ENCODE measurements at places on chromosomes 12 and 14. TPM values are rescaled to one million over a fixed set of nuclear protein-coding genes. Genes with fewer than 3 reads are reported as not detected.
A peak's percentile ranks its signal among the peaks of the same experiment; 100 is the strongest.

DNA sequence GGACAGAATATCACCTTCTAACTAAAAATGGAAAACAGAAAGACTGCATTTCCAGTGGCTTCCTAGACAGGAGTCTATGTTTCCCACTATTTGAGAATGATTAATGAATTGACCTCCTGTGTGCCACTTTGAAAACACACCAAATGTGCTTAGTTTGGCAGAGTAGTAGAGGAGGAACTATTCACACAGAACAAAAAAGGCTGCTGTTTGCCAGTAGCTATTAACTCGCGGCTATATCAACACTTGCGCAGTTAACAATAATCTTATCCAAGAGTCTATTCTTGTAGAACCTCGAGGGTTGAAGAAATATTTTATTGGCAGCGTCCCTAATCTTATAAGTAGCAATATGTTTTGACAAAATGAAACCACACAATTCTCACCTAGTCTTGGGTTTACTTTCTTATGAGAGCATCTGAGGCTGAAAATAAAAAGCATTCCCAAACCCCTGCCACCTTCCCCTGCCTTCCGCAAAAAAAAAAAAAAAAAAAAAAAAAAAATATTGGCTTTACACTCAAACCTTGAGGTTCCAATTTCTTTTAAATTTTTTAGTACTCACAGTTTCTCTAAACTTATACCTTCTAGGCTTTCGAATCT lies 127.3 kb upstream of the FLRT2 start:
- no peak for ATAC-seq

GRCh38 chr14:35285168-35286002 lies 6.8 kb upstream of the PSMA6 start:
- ATAC-seq, result peak; percentile 72

- ATAC-seq, result no peak
These were observed 21.4 kb downstream of the PACS2 start for GRCh38 chr14:105335735-105336476.

- no peak for ATAC-seq
These were observed 312.2 kb upstream of the ATP2B1 start for GRCh38 chr12:90020881-90021280.

PKP2 gene
- 13.7 TPM for total RNA-seq

GRCh38 chr12:48286665-48287064 lies 64.1 kb downstream of the ZNF641 start:
- ATAC-seq, result no peak

GRCh38 chr12:49126852-49127763 lies 4.1 kb downstream of the TUBA1B start:
- no peak for ATAC-seq

GPR65 gene
- 0.20 TPM for total RNA-seq

TRIM9 gene
- total RNA-seq, result 0.32 TPM

EPYC gene
- total RNA-seq, result not detected

- no peak for ATAC-seq
These were observed 184.2 kb downstream of the KLHL28 start for GRCh38 chr14:44777584-44777983.

DNA sequence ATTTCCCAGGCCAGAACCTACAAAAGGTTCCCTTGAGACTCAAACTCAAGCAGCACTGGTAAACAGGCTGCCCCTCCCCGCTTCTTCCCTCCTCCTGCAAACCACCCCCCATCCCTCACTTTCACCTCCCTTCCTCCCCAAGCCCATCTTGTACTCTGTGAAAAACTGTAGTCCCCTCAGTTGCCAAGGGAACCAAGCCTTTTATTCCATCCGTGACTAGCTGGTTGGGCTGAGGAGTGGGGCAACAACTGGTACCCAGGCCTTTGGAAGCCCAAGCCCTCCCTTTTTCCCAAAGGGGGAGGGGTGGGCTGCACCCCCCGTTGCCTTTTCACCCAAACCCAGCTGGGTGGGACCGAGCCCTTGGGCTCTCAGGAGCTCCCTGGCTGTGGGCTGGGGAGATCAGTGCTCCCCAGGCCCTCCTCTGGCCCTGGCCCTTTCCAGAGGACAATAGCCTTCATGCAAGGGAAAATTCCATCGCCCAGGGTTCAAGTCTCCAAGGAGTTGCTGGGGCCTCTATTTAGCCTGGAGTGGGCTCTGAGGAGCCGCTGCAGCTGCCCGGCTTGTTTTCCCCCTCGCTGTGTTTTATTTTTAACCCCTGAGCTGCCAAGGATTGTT lies 61.9 kb downstream of the ZFP36L1 start:
- ATAC-seq, result no peak

- peak; percentile 54 for ATAC-seq
These were observed 5.2 kb downstream of the IRF2BPL start for GRCh38 chr14:77023001-77023996.

DCAF4 gene
- 9.6 TPM for total RNA-seq

SLC25A47 gene
- total RNA-seq, result not detected

GRCh38 chr14:104894331-104895206 lies 29.5 kb downstream of the CEP170B start:
- ATAC-seq, result no peak

GRCh38 chr12:20305470-20305869 lies 62.9 kb upstream of the PDE3A start:
- no peak for ATAC-seq

DNA sequence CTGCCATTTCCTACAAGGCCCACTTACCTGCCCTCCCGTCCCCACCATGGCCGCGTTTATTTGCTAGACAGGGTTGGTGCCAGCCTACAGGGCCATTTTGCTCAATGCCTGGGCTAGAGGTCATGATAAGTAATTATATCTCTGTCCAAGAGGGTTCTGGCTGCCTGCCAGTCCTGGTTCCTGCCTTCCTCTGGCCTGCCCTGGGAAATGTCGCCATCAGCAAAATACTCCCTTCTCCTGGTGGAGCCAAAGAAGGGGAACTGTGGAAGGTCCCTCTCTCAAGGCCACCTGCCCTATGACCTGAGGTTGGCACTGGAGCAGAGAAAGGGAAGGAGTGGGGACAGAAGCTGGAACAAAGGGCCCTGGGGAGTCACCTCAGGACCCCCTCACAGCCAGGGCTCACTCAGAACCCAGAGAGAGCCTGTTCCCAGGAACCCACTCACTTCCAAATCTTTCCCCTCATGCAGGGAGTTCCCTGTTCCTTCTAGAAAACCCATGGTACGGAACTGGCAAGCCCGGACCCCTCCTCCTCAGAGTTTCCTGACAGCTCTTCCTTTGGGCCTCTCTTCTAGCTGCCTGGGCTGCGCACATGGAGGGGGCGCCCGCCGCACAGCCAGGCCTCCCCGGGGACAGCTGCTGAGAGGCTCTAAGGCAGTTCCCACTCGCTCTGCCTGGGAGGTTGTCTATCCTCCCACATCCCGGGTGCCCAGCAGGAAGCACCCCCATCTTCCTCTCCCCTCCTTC lies 280.5 kb downstream of the DPF3 start:
- ATAC-seq, result no peak

GRCh38 chr14:51157012-51157411 lies 62.1 kb upstream of the TRIM9 start:
- ATAC-seq, result peak; percentile 47

DNA sequence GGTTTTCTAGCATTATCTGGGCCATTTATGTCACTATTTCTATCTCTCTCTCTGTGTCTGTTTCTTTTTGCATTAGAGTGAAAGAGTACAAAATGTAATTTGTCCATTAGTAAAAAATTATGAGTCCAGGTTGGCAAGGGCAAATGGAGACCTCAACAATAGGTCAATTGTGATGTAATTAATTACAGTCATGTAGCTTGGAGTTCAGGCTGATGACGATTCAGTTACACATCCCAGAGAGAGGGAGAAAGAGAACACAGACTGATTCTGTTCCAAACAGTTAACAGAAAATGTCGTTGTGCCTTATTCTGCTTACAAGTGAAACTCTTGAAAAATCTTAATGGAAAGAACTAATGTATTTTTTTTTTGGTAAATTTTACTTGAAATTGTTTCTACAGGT lies 83.3 kb downstream of the ATXN7L3B start:
- ATAC-seq, result no peak

ENDOU gene
- 66.9 TPM for total RNA-seq

- ATAC-seq, result peak; percentile 22
These were observed 19.7 kb downstream of the DUSP16 start for GRCh38 chr12:12542964-12543363.

- ATAC-seq, result no peak
These were observed 882 bp upstream of the IL23A start for GRCh38 chr12:56337753-56338251.

TULP3 gene
- 15.8 TPM for total RNA-seq

- ATAC-seq, result no peak
These were observed 77.9 kb upstream of the RFLNA start for GRCh38 chr12:124216966-124217365.

- ATAC-seq, result peak; percentile 55
These were observed 32.3 kb upstream of the EIF5 start for GRCh38 chr14:103301512-103302354.

GRIN2B gene
- total RNA-seq, result under 0.01 TPM

KRT71 gene
- total RNA-seq, result not detected

DNA sequence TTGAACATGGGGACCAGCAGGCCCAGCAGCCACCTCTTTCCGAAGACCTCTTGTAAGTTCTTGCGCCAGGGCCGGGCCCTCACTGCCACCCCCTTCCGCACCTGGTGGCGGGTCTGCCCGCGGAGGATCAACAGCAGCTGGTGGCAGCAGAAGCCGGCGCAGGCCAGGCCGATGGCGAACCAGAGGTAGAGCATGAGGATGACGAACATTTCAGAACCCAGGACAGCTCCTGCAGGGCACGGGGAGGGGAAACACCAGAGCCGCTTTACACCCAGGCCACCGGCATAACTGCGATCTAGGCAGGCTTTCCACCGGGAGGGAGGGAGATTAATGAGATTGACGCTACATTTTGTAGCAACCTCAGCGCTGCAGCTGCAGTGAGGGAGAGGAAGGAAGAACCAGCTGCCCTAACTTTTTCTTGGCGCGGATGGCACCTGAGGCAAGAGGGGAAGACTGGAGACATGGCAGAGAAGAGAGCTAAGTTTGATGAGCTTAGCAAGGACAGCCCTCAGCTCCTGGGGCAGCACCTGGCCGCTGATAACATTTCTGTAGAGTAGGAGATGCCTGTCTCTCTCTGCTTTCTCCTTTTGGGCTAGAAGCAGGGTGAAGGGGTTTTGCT lies 7.8 kb downstream of the ZDHHC22 start:
- peak; percentile 76 for ATAC-seq

DNA sequence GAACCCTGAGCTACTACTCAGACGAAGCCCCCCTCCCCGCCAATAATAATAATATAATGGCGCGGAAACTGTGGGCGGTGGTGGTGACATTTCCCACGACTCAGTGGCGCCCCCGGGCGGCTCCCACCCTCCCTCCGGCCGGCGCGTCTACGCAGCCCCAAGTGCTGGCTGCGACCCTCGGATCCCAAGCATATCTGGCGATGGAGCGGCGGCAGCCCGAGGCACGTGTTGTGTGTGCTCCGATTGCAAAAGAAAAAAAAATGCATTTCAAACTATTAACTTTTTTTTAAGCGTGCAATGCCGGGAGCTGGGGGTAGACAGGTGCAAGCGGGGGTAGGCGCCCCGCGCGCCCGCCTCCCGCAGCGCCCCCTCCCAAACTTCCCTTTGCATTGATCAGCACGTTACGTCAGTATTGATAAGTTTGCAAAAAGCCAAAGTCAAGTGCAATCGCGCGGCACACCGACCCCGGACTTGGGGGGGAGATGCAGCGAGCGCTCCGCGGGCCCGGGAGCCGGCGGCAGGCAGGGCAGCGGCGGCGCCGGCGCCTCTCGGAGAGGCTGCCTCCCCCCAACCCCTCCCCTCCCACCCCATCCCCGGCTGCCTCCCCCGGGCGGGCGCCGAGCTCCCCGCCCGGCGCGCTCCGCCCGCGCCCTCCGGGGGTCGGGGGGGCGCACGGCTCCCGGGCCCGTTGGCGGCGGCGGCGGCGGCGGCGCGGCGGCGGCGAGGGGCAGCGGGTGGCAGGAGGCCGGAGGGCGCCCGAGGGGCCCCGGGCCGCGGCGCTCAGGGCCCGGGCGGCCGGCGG lies 113.1 kb upstream of the MYL2 start:
- no peak for ATAC-seq

A2M gene
- total RNA-seq, result 86.9 TPM

- ATAC-seq, result no peak
These were observed 138.5 kb upstream of the AMIGO2 start for GRCh38 chr12:47218191-47218654.

- no peak for ATAC-seq
These were observed 67.3 kb upstream of the VRK1 start for GRCh38 chr14:96729889-96730288.

CLEC2A gene
- not detected for total RNA-seq

- no peak for ATAC-seq
These were observed 159.5 kb downstream of the PTPRO start for GRCh38 chr12:15481846-15482245.

MYF5 gene
- not detected for total RNA-seq

DNA sequence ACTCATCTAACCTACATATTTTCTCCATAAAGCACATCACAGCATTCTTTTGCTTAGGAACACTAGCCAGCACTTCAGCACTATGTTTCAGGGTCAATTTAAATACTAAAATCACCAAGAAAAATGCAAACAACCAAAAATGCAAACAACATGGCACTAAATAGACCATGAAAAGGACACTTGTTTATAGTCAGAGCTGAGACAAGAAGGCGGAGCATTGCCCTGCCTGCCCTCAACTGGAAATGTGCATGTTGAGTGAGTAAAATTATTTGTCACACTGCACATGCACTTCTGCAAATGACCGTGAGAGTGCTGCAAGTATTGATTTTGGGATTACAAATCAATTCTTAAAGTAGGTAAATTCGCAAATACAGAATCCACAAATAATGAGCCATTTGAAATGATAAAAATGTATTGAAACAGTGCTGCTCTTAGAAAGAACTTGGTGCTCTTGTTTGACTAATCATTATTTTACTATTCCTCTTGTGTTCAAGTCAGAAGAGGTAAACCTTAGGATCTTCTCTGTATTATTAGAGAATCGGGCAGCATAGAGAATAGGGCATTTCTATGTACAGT lies 34.8 kb downstream of the CFAP251 start:
- no peak for ATAC-seq

DNA sequence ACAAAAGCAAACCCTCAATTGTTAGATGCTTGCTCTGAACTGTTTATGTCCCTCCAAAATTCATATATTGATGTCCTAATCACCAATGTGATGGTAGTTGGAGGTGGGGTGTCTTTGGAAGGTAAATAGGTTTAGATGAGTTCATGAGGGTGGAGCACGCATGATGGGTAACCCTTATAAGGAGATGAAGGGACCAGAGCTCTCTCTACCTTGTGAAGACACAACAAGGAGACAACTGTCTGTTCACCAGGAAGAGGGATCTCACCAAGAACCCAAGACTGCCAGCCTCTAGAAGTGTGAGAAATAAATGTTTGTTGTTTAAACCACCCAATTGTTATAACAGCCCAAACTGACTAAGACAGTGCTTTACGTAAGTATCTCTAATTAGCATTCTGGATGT lies 27.0 kb downstream of the DHRS2 start:
- no peak for ATAC-seq

CCNB1IP1 gene
- total RNA-seq, result 27.9 TPM
